Glomerular endothelial cell (primary cell): ENCODE measurements at places on chromosomes 13 and 19. TPM values are rescaled to one million over a fixed set of nuclear protein-coding genes. Genes with fewer than 3 reads are reported as not detected.

The ZIC5 gene
- total RNA-seq, result not detected in 2 replicates

The CNFN gene
- total RNA-seq, result not detected in 2 replicates

The MAST1 gene
- total RNA-seq, result 0.64 and 3.2 TPM in 2 replicates

The BORCS8 gene
- total RNA-seq, result 20.7 and 29.3 TPM in 2 replicates

The TLE5 gene
- total RNA-seq, result 343 and 401 TPM in 2 replicates

The PCP2 gene
- not detected in 2 replicates for total RNA-seq

The SOX1 gene
- total RNA-seq, result not detected in 2 replicates
